GM23338 (cell line): ENCODE measurements at places on chromosomes 2 and 18.

DNA sequence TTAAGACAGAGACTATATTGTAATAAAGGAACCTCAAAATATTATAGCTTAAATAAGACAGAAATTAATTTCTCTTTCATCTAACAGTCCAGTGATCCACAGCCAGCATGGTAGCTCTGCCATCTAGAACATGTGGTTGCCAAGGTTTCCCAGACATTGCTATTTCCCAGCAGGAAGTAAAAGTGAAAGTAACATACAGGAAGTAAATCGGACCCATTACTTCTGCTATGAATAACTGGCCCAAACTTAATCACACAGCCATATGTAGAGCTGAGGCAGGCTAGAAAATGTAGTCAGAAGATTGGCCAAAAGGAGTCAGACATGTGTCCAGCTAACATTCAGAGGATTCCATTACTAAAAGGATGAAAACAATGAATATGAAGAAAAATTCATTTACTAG, 71.0 kb downstream of the NOL4 start:
- DNase-seq: no peak

DNA sequence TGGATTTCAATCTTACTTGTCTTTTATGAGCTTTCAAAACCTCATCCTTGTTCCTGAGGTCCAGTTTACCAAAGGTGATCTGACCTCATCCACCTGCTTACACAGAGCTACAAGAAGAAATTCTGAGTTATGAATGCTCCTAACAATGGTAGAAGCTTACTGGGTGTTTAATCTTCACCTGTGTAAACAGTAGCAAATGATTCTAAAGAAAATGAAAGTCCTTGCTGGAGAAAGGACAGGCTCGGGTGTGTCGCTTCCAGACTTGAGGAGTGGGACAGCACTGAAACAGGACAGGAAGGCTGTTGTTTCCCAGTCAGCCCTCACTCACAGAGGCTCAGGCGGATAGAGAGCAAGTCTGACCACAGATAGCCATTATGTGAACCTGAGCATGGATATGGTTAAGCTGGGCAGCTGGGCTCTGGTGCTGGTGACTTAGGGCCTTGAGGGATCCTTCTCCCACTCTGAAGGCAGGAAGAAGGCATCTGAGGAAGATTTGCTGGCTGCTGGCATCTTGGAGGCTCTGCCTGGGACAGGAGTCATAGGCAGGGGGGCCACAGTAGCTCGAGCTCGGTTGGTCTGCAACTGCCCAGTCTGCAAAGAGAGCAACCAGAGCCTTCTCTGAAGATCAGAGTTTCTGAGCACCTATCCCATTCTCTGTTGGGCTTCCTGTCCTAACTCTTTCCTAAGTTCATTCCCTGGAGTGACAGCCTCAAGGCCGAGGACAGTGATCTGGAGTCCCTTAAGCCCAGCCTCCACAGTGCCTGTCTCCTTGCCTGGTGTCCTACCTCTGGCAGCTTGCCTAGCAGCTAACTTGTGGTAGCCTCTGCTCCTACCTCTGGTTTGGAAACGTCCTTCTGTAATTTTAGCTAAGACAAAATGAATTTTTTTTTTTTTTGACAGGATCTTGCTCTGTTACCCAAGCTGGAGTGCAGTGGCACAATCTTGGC, 4.0 kb downstream of the DOK1 start:
- no peak for DNase-seq

DNA sequence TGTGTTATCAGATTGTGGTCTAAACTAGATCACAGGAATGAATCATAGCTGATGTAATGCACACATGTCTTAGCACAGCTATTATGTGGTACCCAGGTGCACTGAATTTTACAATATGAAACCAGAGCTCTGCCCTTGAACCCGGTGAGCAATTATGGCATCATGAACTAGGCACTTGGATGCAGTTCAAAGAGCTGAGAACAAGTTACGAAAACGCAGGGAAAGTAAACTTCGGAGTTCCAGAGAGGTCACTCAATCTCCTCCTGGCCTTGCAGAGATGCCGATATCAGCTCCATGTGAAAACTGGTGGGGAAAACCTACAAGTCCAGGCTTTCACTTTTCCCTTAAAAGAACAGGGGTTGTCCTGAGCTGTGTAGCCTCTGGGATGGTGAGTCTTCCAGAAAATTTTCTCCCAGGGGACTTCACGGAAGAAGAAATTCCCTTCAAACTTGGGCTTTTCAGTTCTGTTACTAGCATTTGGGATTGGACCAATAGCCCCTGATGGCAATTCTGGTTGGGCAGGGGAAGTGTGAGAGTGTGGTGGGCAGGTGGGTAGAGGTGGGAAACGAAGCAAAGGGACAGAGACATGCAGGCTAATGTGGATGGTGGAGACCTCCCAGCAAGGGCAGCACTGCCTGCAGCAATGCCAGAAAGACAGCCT, 71.1 kb upstream of the SH3BP4 start:
- no peak for DNase-seq

GRCh38 chr2:165428926-165429325, 40.6 kb upstream of the CSRNP3 start:
- DNase-seq: no peak

GRCh38 chr2:99971326-99971900, 171.0 kb downstream of the AFF3 start:
- DNase-seq: no peak

- DNase-seq: no peak
These were observed 21.6 kb downstream of the CIB4 start for GRCh38 chr2:26619521-26619951.

GRCh38 chr18:42534313-42534712, 579.3 kb downstream of the PIK3C3 start:
- no peak for DNase-seq

GRCh38 chr2:149552830-149553229, 34.7 kb downstream of the MMADHC start:
- no peak for DNase-seq

GRCh38 chr2:191572319-191572718, 105.6 kb upstream of the NABP1 start:
- DNase-seq: no peak

GRCh38 chr2:39506215-39506614, 69.1 kb upstream of the MAP4K3 start:
- DNase-seq: no peak

DNA sequence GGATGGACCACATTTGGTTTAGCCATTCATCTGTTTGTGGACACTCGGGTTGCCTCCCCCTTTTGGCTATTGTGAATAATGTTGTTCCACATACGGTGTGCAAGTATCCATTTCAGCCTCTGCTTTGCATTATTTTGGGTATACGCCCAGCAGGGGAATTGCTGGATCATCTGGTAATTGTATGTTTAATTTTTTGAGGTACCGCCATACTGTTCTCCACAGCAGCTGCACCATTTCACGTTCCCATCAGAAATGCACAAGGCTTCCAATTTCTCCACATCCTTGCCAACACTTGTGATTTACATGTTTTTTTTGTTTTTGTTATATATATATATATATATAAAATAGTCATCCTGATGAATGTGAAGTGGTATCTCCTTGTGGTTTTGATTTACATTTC, 54.6 kb upstream of the TWIST2 start:
- DNase-seq: no peak

GRCh38 chr2:189327879-189328847, 113.1 kb upstream of the WDR75 start:
- no peak for DNase-seq

DNA sequence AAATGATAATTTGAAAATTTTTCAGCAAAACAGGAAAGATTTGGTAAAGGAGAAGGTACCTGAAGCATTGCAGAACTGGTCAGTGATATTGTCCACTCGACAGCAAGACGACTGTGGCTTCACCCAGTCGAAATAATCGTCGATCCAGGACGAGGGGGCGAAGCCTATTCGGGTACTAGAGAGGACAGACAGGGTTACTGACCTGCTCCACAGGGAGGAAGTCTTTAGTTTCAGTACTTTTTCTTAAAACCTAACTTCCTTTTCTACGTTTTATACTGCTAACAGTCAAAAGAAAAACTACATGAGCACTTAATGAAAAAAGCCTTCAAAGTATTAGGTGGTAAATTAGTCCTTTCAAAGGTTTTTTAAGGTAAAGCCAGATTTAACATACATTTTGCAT, 36.0 kb downstream of the RMC1 start:
- no peak for DNase-seq

GRCh38 chr18:48875942-48876511, 74.7 kb downstream of the SMAD7 start:
- DNase-seq: peak; percentile 69

GRCh38 chr2:231124838-231125568, at the start of gene HTR2B:
Gene HTR2B, minus strand, starts transcription at chr2:231125042. Its CDS starts 1,278 bp downstream, at chr2:231123764.
- peak; percentile 17 for DNase-seq

GRCh38 chr2:156892467-156893281, 364.8 kb upstream of the GALNT5 start:
- DNase-seq: peak; percentile 77

GRCh38 chr2:238850091-238850490, 2.2 kb downstream of the TWIST2 start:
- no peak for DNase-seq

GRCh38 chr2:98793275-98793674, 62.3 kb upstream of the MGAT4A start:
- DNase-seq: no peak

DNA sequence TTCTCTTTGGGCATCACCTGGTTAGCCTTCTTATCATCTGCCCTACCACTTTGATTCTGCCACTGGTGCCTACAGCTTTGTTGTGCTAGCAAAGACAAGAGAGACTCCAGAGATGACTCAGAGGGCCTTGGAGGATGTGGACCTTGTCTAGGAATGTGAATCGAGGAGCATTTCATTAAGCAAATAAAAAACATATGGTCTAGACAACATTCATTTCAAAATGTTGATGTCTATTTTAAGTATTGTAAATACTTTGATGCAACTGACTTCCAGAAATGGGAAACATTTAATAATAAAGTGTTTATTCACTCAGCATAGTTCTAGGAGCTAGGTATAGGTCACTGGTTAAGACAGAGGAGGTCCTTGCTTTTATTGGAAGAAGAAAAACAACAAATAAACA, 195.5 kb downstream of the CDCA7 start:
- no peak for DNase-seq

DNA sequence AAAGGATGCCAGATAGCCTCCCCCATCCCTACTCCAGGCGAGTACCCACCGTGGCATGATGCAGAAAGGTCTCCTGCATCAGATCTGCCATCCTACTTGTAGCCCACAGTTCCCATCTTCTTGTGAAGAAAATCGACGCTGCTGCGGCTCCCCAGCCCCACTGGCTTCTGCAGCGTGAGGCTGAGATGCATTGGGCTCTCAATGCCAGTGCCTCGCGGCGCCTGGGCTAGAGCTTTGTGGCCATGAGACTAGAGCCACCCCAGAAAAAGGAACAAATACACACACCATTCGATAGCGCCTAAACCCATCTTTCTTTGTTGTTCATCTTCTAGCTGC, 2.8 kb downstream of the NOL4 start:
- DNase-seq: peak; percentile 57

- no peak for DNase-seq
These were observed 127.8 kb downstream of the ZNF521 start for GRCh38 chr18:25223899-25224886.
